ENCODE measurements at places on chromosomes 4 and X.

DNA sequence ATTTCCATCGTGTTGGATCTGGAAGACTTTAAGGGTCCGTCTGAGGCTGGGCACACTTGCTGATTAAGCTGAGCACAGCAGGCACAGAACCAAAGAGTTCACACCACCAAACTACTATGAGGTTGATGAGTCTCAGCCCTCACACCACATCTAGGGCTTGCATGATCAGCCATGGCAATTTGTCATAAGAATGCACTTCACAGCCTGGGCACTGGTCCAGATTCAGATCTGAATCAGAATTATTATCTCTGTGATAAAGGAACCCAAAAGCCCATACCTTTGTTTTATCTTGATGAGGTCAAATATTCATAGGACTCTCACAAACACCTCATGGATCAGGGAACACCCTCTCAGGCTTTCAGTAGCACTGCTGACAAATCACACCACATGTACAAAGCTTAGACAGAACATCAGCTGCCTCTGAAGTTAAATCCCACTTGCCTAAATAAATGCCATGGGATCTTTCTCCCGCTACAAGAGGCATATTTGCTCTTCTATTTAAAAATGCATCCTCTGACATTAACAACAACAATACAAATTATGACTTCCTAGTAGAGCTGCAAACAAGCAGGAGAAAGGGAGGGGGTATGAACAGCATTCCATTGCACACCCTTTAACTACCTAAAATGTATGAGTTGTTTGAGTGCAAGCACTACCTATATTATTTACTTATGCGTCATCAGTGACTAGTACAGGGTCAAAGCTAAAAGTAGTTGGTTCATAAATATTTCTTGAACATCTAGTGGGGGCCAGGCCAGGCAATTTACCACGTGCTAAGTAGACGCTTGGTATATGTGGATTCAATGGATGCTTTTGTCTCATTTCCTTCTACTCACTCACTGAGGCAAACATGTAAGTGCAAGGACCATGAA, 186.3 kb upstream of the FGF13 start:
- no peak for DNase-seq

DNA sequence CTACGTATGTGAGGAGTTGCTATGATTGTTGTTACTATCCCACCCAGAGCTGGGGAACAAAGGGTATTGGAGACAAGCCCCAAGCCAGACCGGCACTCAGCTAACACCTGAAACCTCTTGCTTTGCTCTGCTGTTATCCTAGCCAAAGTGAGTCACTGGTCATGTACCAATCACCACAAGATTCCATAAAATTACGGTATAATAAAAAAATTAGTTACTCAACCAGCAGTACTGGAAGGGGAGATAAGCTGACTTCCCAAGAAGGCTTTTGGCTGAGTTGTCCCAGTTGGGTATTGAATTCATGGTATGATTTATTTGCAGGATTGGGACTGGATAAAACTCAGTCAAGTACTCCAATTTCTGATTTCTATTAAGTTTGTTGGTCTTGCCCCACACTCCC, 5.3 kb downstream of the EDA2R start:
- DNase-seq: no peak

- no peak for DNase-seq
These were observed 173.7 kb downstream of the VSIG4 start for GRCh38 chrX:65866146-65866545.

DNA sequence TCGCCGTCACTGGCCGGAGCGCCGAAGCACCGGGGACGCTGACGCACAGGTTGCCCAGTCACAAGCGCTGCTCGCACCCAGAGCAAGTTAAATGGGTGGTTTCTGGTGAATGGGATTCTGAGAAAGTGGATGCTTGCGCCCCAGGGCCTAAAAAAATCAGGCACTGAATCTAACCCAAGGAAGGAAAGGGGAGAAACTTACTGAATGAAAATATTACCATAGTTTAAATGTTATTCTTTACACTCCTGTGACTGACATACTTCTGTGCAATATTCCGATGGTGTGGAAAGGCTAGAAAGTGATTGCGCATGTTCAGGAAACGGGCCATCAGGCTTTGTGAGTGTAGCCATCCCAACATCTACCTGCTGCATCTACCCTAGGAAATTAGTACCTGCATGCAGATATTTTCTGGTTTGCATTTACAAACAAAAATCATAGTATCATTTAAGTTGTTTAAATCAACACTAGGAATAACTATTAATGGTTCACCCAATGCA, 838 bp upstream of the ABCG2 start:
- DNase-seq: no peak

GRCh38 chr4:154425514-154425913, 66.1 kb downstream of the DCHS2 start:
- DNase-seq: no peak

DNA sequence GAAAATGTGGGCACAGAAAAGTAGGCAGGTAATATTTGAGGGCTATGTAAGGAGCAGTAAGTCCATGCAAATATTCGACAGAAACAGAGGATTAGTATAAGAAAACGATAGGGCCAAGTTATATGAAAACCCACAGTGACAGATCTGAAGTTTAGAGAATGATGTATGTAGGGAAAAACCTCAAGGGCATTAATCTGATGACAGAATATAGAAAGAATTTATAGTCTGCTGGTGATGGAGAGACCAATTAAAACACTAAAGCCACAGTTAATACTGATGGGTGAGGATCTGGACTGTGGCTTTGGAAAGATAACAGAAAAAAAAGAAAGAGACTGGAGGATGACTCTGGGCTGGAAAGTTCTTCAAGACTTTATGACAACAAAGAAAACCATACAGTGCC, 169.7 kb downstream of the PALLD start:
- no peak for DNase-seq

DNA sequence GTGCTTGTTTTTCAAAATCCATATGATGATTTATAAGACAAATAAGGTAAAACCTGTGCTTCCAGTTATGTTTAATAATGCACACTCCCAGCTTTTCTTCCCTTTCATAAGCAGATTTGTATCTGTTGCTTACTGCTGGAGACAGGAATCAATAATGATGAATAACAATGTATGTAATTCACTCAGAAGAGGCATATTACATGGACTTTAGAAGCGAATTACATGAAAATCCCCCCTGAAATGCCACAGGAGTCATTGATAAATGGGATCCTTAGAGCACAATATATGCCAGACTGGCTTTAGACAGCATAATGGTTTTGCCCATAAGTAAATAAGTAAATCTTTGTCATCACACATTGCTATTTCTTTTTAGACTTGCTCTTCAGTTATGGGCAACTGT, 892.3 kb downstream of the CCSER1 start:
- no peak for DNase-seq

DNA sequence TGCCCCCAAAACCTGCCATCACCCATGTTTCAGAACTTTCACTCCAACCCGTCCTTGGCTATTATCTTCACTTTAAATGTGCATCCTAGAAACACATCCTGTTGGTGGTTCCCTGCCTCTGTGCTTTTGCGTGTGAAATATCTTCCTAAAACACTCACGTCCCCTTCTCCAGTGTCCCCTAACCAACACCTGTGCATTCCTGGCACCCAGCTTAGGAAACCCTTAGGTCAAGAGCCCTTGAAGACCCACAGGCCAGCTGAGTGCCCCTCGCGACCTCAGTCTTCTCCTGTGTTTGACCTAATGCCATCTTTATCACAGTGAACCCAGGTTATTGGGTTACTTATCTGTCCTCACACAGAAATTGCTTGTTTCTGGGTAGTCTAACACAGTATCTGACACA, 117.6 kb downstream of the STK32B start:
- no peak for DNase-seq

- DNase-seq: peak; percentile 67
These were observed 982 bp downstream of the PDLIM5 start for GRCh38 chr4:94452476-94453371.

- DNase-seq: no peak
These were observed 21.0 kb downstream of the COL4A6 start for GRCh38 chrX:108417257-108417656.

DNA sequence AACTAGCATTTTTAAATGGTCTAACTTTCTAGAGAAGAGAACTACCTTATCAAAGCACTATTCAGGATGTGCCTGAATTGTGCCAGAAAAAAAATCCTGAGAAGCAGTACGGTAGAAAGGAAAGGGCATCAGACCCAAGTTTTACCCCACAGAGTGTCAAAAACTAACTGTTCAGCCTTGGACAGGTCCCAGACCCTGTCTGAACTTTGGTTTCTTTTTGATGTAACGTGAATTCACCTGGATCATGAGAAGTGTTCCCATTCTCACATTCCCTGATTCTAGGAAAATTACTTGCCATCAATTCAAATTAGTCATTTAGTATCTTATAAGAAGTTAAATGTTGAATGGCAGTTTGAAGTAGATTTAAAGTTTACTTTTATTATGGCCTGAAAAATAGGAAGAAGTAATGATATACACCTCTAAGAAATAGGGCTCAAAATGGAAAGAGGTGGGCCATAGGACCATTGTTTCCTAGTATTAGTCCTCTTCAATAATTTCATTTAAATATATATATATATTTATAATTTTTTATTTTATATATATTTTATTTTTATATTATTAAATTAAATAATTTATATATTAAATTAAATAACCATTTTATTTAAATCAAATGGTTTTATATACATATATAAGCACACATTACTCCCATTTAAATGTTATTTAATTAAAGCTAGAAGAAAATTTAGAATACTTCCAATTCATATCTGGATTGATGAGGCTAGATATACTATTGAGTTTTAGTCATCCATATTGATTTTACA, 181.9 kb upstream of the PPARGC1A start:
- no peak for DNase-seq

DNA sequence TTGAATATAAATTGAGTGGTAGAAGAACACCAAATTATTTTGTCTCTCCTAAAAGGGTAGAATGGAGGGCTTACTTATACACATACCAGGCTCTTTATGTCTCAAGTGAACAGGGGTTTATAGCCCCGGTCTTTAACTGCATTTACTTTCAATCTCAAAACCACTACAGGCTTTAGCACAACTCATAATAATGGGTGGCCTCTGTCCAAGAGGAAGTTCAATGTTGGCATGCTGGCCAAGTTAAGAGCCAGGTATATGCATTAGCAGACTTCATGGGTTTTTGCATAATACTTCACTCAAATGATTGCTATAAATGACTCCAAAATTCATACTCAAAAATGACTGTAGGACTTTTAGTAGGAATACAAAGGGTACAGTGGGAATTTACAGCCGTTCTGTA, 118.5 kb upstream of the OTUD4 start:
- DNase-seq: no peak

- no peak for DNase-seq
These were observed 1535.4 kb upstream of the ADGRL3 start for GRCh38 chr4:59664771-59665170.

- DNase-seq: no peak
These were observed 218.9 kb downstream of the PCDH7 start for GRCh38 chr4:30939069-30939468.

DNA sequence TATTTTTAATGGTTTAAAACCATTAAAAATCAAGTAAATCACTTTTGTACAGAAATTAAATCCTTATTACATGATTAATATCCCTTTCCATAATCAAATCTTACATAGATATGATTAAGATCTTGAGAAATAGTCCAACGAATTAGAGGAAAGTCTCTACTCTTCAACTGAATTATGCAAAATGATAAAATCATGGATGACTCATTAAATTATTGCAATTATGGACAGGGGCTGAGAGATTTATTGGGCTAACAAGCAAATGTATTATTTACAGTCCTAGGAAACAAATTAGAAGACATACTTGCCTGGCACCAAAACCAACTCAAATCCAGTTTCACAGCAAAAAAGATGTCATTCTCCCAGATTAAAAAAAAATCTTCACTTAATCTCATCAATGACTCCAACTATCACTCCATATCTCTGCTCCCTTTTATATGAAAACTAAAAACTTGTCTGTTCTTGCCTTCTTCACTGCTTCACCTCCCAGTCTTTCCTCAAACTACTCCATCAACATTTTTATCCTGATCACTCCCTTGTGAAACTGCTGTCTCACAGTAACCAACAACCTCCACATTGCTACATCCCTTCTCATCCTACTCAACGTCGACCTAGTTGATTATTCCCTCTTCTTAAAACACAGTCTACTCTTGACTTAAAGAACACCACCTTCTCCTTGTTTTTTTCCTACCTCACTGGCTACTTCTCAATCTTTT, 18.4 kb upstream of the DDX60 start:
- no peak for DNase-seq

DNA sequence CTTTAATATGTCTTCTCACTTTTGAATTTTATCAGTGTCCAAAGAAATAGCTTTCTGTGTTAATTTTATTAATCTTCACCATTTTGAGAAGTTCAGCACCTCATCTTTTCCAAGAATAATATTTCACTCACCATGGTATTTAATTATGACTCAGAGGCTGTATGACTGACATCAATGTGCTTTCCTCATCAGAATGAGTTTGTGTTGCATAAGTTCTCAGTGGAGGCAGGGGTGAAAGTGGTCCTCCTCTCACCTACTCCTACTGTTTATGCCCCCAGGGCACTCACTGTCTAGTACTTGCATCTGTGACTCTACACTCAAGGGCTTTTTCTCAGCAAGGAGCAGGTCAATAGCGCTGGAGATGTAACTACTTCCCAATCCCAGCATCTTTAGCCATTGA, 905.3 kb upstream of the INTU start:
- no peak for DNase-seq

DNA sequence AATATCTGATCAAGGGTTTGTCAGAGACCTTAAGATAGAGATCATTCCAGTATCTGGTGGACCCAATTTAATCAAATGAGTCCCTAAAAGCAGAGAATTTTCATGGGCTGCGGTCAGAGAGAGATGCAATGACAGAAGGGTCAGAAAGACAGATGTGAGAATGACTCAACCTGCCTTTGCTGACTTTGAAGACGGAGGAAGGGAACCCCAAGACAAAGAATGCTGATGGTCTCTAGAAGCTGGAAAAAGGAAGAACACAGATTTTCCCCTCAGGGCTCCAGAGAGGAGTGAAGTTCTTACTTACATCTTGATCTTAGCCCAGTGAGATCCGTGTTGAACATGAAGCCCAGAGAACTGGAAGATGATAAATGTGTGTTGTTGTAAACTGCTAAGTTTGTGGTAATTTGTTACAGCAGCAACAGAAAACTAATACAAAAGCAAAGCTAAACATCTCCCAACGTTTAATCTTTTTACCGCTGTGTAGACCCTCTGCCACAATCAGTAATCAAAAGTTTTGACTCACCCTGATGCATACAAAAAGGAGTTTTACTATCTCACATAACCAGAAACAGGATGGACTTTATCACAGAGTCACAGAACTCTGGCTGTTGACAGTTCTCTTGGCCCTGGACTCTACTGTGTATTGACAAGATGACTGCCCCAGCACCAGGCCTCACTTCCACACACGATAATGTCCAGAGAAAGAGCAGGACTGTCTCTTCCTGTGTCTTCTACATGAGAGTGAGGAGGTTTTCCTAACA, 70.2 kb upstream of the MAGEB2 start:
- DNase-seq: no peak

All from endothelial cell (in vitro differentiated cells).